Activated T-helper 1 cell treated with Interleukin-2 at 50 U/mL for 16 hours (primary cell): ENCODE measurements at places on chromosomes 1 and 21.

GRCh38 chr1:88780485-88780884, 96.4 kb downstream of the PKN2 start:
- no peak for DNase-seq

- DNase-seq: no peak
Observed at GRCh38 chr1:78577257-78578100, 42.8 kb upstream of the IFI44L start.

DNA sequence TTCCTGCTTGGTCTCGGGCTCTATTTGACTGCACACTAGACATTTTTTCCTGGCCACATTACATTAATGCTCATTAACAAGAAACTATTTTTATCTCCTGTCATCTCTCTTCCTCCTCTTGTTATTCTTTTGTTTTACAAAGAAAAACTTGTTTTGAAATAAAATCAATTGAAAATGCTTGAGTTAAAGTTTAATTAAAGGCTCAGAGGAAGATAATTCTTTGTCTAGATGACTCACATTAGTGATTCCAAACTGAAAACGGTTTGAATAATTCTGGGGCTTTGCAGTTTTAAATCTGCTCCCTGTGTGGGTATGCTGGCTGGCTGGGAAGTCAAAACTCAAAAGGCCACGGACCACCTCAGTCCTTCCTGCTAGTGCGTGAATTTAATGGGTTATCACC, 29.6 kb downstream of the RGS5 start:
- DNase-seq: no peak

- no peak for DNase-seq
Observed at GRCh38 chr1:155324717-155325602, 4.3 kb downstream of the RUSC1 start.
